ENCODE measurements at places on chromosomes 4 and X.

- DNase-seq = no peak
Observed at GRCh38 chrX:97065973-97066372, 182.3 kb downstream of the RPA4 start.

- DNase-seq = no peak
Observed at GRCh38 chr4:188299161-188299560, 159.9 kb downstream of the TRIML1 start.

- DNase-seq = no peak
Observed at GRCh38 chr4:13537011-13537831, 7.1 kb downstream of the NKX3-2 start.

DNA sequence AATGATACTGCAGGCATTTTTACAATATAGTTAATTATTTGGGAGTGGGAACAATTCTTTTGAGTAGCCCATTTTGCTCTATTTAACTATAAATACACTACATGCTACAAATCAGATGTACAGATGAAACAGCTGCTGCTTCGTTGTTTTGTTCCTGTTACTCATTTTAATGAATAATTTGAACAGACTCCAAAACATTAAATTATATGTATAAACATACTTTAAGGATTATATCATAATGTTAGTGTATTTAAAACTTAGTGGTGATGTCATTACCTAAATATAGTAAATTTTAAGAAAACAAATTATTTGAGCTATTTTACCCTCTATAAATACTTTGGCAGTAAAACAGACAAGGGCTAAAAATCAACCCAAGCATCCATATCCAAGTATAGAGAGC is 60.7 kb downstream of the GAB1 start:
- DNase-seq = no peak

DNA sequence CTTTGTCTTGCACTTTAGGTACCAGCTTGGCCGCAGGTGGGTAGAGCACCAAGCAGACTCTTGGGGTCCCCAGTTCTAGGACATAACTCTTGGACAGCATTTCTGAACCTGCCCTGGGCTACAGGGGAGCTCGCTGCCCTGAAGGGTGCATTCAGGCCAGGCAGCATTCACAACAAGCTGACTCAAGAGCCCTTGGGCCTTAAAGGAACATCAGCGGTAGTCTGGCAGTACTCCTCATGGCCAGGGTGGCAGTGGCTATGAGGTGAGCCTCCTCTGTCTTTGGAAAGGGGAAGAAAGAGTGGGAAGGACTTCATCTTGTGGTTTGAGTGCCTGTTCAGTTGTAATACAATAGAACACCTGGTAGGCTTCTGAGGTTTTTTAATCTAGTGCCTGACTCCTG is 24.8 kb upstream of the SMARCA5 start:
- DNase-seq = no peak

GRCh38 chrX:8868070-8868773 is 67.0 kb upstream of the FAM9A start:
- no peak for DNase-seq

GRCh38 chrX:37754516-37754915 is 25.3 kb upstream of the CYBB start:
- no peak for DNase-seq

DNA sequence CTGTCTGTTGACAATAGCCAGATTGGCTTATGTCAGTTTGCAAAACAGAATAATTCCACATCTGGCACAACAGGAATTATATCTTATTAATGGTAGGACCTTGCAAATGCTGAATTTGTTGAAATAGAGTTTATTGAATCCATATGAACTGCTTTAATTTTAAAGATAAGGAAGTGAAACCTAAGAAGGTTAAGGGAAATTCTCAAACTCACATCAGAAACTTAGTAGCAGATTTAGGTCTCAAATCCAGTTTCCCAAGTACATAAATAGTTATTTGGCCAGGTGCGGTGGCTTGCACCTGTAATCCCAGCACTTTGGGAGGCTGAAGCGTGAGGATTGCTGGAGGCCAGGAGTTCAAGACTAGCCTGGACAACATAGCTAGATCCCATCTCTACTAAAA is 117.1 kb downstream of the HNRNPD start:
- DNase-seq = no peak

GRCh38 chrX:25288676-25289075 is 272.9 kb upstream of the ARX start:
- no peak for DNase-seq

DNA sequence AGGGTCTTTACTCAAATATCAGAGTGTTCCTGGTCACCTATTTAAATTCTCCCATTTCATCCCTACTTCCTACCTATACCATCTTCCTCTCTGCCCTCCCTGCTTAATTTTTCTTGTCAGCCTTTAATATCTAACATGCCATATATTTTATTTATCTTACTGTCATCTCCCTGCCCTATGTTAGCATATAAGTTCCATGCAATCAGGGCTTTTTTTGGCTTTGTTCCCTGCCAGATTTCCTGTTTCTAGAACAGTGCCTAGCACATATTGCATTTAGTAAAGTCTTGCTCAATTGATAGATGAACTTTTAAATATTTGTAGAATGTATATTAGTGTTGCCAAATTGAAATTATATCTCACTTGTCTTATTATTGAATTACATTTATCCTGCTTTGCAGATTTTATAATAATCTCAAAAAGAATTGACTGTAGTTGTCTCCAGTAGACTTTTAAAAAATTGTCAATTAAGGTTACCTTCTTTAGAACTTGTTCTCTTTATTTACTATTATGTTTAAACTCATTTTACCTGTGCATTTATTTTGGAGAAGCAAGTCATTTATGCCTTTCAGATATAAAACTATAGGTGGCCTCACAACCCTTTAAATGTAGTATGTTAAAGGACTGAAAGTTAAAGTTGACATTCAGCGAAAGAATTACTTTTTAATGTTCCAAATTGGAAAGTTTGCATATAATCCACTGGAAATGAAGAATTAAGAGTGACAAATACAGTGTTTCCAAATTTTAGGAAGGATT is 108.2 kb upstream of the BMPR1B start:
- no peak for DNase-seq

DNA sequence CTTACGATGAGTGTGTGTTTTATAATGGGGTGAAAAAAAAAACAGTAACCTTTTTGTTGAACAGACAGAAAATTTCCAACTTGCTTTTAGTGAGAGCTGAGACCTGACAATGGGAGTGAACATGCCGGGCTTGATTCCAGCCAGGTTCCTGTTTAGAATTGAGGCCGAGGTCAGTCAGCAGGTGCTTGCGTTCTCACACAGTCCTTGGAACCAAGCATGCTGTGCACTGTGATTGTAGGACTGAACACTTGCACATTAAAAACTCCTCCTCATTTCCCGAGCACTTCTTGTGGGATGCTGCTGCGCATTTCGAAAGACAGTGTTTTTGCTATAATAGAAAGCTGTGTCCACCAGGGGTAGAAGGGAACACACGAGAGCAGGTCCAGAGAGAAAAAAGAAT is 51.8 kb downstream of the TMEM131L start:
- DNase-seq = no peak

GRCh38 chrX:136061286-136061685 is 76.1 kb downstream of the SLC9A6 start:
- no peak for DNase-seq

DNA sequence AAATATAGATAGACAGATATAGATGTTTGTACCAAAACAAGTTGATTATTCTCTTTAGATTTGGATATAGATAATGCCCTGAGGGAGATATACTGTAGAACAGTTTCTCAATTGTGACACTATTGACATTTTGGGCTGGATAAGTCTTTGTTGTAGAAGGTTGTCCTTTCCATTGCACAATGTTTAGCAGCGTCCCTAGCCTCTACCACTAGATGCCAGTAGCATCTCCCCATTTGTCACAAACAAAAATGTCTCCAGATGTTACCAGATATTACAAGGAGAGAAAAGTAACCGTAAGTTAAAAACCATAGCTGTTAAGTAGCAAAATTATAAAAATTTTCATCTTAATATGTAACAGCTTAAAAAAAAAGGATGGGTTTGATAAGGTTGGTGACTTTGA is 2595.3 kb downstream of the ARAP2 start:
- no peak for DNase-seq

GRCh38 chr4:6263526-6264224 is 6.0 kb upstream of the WFS1 start:
- no peak for DNase-seq

DNA sequence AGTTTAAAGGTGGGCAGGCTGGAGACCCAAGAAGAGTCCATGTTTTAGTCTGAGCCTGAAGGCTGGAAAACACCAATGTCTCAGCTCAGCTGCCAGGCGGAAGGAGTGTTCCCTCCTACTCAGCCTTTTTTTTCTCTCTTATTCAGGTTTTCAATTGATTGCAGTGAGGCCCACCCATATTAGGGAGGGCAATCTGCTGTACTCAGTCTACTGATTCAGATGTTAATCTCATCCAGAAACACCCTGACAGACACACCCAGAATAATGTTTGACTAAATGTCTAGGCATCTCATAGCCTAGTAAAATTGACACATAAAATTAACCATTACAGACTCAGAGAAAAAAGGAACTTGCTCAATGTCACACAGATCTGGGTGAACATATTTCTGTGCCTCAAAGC is 347.1 kb downstream of the GBA3 start:
- no peak for DNase-seq

- DNase-seq = no peak
Observed at GRCh38 chr4:62003695-62004094, 803.6 kb downstream of the ADGRL3 start.

GRCh38 chr4:85932500-85933290 is 427.2 kb downstream of the MAPK10 start:
- DNase-seq = no peak

DNA sequence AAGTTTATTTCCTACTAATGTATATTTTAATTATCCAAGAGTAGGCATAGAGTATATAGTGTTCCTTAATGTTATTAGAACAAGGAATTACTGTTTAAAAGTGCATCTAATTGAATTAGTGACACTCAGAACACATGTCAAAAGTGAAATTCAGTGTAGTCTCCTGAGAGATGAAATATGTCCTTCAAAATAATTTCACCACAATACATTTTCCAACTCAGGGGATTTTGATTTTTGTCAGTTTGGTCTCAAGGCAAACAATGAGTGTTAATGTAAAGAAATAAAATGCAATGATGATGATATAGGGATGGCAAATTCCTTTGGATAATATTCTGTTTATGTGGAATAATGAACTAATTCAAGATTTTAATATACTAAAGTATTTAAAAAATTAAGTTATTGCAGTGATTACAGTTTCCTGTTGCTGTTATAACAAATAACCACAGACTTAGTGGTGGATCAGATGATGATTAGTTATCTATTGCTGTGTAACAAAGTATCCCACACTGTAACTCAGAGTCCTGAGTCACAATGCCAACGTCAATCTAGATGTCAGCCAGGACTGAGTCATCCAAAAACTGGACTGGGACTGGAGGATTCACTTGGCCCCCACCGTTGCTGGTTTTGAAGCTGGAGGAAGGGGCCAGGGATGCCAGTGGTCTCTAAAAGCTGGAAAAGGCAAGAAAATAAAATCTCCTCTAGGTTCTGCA is 148.0 kb upstream of the SLC7A11 start:
- no peak for DNase-seq

DNA sequence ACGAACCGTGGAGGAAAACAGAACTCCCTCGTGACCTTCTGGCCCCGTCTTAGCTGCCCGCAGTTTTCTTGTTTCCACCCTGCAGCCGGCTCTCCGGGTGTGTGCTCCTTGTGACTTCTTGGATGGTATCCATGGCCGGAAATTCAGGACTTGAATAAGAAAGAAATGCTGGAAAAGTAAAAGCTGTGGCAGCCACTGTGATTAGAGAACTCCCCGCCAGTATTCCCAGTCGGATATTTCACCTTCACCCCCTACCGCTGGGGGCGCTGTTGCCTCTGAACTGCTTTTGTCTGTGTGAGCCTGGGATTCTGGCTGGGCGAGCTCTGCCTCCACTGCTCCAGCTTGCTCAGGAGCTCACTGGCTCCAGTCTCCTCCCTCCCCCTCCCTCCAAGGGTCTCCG is 41.5 kb upstream of the CYP4V2 start:
- DNase-seq = no peak

DNA sequence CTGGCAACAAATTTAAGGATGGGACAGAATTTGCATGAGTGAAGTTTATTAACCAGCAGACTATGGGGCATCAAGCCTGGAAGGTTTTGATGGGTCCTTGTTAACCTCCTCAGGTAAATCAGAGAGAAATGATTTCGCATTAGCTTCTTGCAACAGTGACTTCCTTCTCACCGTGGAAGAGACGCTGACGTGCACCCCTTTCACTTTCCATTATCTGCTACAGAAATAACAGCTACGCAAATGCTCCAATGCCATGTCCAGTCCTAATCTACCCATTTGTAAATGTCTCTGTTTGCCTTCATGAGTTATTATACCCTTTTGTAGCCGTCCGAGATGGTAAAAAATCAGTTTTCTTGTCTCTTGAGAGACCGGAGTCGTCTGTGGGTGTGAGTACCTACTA is 100.3 kb downstream of the SLC34A2 start:
- no peak for DNase-seq

DNA sequence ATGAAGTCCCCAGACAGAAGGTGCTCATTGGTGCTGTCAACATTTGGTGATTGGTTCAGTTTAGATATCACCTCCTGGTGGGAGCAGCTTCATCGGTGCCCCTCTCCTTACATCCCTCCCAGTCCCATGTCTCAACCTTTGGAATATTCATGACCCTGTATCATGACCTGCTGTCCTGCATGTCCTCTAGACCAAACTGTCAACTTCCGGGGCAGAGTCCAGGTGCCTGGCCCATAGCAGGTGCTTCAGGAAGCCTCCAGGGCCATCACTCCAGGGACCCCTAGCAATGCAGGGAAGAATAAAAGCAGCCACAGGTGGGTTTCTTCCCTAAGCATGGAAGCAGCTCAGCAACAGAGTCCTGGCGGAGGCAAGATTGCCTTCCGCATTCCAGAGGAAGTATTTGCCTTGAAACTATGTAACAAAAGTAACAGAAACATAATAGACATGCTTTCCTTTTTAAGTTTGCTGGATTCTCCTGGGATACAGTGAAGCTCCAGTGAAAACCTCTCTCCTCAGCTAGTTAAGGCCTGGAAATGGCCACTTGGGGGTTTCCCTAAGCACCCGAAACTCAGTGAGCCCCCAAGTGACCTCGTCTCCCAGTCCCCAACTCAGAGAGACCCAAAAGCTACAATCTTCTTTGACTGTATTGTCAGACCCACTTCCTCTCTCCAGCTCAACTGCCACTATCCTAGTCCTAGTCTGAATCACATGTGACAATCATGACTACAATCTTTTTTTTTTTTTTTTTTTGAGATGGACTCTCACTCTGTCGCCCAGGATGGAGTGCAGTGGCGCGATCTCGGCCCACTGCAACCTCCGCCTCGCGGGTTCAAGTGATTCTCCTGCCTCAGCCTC is 1.3 kb upstream of the ATP6AP1 start:
- no peak for DNase-seq

GRCh38 chr4:67892253-67892652 is 8.5 kb upstream of the TMPRSS11D start:
- DNase-seq = no peak

DNA sequence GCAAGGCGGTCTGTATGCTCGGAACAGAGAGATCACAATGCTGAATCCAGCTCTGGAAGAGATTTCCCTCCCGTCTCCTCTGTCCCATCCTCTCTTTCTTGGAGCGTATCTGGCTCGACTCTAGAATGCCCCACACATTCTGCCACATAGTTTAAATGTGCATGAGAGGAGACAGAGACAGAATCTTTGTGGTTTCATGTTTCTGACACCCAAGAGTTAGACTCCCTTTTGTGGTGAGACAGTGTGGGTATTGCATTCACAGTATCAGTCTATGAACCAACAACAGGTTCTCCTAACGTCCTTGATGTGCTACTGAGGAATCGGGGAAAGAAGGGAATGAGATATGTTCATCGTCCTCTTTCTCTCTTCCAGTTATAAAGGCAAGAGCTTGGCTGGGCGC is 25.3 kb downstream of the FAM47E start:
- DNase-seq = no peak
